ENCODE measurements at places on chromosomes 7 and 10.
A peak's percentile ranks its signal among the peaks of the same experiment; 100 is the strongest.

DNA sequence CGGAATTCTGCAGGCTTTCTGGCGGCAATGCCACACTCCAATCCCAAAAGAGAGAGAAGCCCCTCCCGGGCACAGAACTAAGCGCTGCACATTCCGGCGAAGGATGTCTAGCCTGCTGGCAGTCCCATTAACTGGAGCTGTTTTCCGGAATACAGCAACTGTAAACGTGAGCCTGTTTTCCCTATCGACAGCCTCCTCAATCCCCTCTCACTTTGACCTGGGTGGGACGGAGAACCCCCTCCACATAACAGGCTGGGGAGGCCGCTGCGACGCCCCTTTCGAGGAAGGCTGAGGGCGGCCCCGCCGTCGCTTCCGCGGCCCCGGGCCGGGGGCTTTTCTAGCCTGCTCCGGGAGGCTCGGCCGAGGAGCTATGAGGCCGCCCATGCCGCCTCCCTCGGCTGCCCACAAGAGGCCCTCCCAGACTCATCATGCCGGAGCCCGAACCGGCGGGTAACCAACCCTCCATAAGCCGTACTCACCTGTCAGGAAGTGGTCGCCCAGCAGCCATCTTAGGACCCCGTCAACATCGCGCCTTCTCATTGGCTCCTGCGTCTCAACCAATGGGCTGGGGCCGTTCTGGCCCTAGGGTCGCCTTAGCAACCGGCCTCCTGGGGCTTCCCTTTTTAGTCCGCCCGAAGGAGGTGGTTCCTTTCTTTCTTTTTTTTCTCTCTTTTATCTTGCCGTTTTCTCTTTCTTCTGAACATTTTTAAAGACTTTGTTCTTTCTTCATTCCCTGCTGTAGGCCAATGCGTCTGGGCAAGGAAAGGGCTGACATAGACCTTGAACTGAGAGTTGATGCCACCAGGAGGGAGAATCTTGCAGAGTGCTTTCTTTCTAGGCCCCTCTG is at the start of gene FAM204A:
FAM204A (minus strand) TSS at position 534 of the 847 bp plus-strand sequence. CDS start 5,909 bp downstream, outside the sequence.
- DNase-seq, result peak; percentile 95

DNA sequence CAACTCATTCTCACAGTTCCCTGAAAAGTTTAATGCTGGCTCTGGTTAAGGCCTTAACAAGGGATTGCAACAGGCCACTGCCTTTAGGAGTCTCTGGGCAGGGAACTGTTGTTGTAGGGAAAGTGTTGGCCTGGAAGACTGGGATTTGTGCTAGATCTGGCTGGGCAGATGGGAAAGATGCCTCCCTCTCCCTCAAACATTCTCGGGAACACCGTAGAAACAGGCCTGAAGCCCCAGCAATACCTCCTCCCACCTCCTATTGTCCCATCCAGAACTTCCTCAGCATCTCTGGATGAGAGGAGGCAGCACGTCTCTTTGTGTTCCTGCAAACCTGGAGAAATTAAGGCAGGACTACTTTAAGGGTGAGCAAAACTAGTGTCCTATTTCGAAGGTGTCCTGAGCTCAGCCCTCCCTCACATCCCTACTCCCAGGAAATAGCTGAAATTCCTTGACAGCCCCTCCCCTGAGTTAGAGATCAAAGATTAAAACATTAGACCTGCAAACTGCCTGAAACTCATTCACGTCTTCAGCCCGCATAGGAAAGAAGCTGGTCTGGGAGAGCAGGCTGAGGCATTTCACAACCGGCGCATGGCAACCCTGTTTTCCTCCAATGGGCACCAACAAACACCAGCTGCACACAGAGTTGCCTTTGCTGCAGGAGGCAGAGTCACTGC is 10.9 kb upstream of the MAP3K8 start:
- DNase-seq, result peak; percentile 33

- no peak for DNase-seq
Measured at GRCh38 chr7:47226696-47227095, 355.2 kb downstream of the TNS3 start.

- peak; percentile 96 for DNase-seq
Measured at GRCh38 chr10:109062371-109062770, 860.9 kb downstream of the XPNPEP1 start.

GRCh38 chr10:27192284-27192683 is 37.1 kb downstream of the MASTL start:
- DNase-seq, result peak; percentile 93

- DNase-seq, result no peak
Measured at GRCh38 chr10:61463035-61463909, 10.1 kb upstream of the TMEM26 start.

GRCh38 chr7:50812841-50813475 is 30.3 kb upstream of the GRB10 start:
- DNase-seq, result peak; percentile 79

DNA sequence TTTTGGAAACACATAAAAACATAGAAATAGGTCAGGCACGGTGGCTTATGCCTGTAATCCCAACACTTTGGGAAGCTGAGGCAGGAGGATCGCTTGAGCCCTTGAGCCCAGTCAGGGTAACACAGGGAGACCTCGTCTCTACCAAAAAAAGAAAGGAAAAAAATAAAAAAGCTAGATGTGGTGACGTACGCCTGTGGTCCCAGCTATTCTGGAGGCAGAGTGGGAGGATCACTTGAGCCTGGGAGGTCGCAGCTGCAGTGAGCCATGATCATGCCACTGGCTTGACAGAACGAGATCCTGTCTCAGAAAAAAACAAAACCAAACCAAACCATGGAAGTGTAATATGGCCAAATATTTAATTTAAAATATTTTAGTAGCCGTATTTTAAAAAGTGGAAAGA is 55.6 kb downstream of the MCU start:
- no peak for DNase-seq

- DNase-seq, result peak; percentile 91
Measured at GRCh38 chr10:6409971-6410643, 170.0 kb downstream of the PRKCQ start.

- no peak for DNase-seq
Measured at GRCh38 chr7:119838444-119838843, 434.5 kb upstream of the KCND2 start.

- DNase-seq, result no peak
Measured at GRCh38 chr10:114110174-114110972, 63.6 kb downstream of the CCDC186 start.

- no peak for DNase-seq
Measured at GRCh38 chr10:49414496-49414895, 18.6 kb upstream of the DRGX start.

GRCh38 chr7:47571331-47572093 is 10.4 kb downstream of the TNS3 start:
- peak; percentile 64 for DNase-seq

DNA sequence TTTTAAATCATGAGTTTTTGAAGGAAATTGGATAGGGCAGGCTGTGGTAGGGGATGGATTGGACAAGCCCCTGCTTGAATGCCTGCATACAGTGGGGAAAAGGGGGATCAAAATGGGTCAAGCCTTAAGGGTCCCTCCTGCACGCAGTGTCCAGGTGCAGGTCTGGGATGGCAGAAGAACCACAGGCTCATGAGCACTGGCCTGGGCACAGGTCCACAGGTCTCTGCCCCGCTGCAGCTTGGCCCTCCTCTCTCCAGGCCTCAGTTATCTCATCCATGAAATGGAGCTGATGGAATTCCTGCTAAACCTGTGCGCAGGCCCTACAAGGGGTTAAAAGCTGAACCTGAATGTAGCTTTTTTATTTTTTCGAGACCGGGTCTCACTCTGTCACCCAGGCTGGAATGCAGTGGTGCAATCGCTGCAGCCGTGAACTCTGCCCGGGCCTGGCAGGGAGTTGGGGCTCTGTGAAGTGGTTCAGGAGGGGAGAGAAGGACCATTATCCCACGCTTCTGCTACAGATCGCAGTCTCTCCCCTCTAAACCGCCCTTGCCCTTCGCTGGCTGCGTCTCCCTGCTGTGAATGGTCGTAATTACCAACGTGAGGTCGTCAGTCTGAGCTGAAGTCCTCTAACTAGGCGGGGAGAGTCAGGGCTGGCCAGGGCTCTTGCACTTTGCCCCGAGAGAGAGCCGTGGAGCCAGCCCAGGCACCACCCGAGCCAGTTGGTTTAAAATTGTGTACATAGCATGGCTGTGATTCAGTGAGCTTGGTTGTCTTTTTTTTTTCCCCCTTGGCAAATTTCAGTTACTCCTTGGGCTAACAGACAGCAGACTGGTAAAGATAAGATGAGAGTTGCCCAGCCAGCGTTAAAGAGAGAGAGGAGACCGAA is 77.5 kb upstream of the GTF2I start:
- peak; percentile 65 for DNase-seq

DNA sequence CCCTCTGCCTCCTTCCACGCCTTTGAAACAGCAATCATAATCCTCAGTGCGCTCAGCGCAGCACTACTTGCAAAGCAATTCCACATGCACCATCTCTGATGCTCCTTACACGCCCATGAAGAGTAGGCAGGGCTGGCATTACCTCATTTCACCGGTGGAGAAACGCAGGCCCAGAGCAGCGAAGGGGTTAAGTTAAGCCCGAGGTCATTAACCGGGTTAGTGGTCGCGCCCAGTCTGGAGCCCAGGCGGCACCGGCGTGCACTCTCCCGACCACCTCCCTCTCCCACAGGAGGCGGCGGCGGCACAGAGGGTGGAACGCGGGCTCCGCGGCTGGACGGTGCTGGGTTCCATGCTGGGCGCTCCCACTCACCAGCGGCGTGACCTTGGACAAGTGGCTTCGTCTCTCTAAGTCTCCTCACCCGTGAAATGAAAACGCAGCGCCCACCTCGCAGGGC is 515 bp downstream of the FASTK start:
- DNase-seq, result peak; percentile 47

- no peak for DNase-seq
Measured at GRCh38 chr10:123462756-123463155, 203.4 kb upstream of the GPR26 start.

DNA sequence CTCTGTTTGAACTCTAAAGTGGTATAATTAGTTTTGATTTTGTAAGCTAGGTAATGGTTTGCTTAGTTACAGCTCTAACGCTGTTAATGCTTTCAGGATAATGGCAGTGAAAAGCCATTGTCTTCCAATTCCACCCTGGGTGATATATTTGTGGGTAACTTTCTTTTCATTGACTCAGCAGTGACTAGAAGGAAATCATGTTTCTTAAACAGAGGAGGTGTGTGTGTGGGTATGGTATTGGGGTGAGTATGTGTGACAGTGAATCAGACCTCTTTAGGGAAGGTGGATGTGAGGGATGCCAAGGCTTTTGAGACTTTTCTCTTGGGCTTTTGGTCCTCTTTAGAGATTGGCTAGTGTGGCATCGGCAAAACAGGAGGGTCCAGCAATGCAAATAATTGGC is 13.6 kb downstream of the ENTPD7 start:
- no peak for DNase-seq

GRCh38 chr10:117221156-117221711 is 19.7 kb upstream of the SLC18A2 start:
- no peak for DNase-seq

- no peak for DNase-seq
Measured at GRCh38 chr10:34153663-34154382, 661.3 kb downstream of the PARD3 start.

- no peak for DNase-seq
Measured at GRCh38 chr10:25600651-25601050, 333.4 kb upstream of the MYO3A start.

- peak; percentile 72 for DNase-seq
Measured at GRCh38 chr10:58023341-58024073, 244.2 kb downstream of the IPMK start.

DNA sequence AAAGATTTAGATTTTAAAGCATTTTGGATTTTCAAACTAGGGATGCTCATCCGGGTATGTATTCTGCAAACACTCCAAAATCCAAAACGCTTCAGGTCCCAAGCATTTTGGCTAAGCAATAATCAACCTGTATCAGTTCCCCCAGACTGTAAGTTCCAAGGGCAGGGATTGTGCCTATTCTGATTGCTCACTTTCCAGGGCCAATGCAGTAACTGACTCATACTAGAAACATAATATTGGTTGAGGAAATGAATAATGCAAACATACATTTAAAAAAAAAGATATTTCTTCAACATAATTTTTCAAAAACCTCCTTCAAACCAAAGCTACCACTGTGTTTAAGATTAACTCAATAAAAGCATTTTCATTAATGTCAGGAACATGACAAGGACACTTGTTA is 69.5 kb downstream of the HIBADH start:
- no peak for DNase-seq

GRCh38 chr7:94888551-94888950 is 18.8 kb upstream of the PPP1R9A start:
- no peak for DNase-seq

DNA sequence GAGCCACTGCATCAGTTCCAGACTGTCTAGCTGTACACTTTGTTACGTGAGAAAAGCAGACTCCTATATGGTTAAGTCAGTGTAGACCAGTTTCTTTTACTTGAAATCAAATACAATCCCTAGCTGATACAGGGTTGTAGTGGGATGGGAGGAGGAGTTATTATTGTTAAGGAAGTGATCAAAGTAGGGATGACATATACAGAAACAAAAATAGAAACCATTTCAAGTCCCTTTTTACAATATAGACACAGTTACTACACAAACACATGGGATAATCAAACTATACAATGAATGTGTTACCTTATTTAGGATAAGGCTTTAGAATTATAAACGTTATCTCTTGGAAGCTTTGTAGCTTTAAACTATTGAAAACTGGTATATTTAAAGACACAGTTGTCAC is 233.9 kb downstream of the GRM8 start:
- DNase-seq, result no peak

DNA sequence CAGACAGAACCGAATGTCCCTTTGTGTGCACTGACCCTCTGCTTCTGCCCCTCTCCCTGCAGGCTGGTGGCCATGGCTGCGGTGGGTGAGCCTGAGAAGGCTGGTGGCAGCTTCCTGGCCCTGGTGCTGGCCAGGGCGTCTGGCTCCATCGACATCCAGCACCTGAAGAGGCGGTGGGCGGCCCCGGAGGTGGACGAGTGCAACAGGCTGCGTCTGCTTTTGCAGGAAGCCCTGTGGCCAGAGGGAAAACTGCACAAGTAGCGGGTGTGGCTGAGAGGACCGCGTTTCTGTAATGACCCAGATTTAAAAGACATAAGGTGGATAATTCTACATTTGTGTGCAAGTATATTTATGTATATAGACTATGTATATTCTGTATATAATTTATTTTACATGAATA is 89.2 kb downstream of the DYNC2I1 start:
- no peak for DNase-seq

DNA sequence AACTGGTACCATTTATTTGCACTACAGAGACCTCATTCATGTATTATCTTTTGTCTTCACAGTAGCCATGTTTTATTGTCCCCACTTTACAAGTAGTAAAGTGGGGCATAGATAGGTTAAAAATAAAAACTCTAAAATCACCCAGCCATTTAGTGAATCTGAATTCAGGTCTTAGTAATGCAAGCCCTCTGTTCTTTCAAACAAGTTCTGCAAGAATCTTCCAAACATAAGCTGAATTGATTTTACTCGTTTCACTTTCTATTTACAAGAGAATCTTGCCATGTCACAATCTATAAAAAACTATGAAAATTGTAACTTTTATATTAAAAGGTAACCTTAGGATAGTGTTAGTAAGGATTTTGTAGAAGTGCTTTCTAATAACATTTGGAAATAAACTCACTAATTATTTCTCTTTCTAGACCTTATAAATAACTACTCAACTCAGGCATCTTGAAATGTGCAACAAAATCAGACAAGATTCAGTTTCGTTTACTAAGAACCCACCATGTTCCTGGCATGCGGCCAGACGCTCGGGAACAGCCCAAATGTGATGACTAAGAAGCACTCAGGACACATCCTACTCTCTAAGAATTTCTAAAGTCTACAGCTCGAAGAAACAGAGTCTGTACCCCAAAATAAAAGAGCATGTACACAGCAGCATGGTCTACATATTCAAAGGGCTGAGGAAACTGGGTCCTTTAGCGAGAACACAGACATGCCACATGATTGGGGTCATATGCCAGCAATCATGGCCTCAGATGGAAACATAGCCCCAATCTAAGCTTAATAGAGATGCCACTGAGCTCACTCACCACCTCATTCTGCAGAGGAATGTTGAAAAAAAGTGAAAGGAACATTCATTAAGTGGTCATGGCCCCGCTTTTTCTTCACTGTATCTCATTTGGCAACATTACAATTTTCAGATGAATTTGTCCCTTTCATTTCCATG is 167.6 kb downstream of the AMPH start:
- peak; percentile 7 for DNase-seq
